ENCODE measurements at places on chromosomes 13 and 19.

- DNase-seq = no peak
Measured at GRCh38 chr19:10977742-10978092, 16.9 kb downstream of the SMARCA4 start.

GRCh38 chr13:111066544-111066943, 48.6 kb upstream of the ARHGEF7 start:
- no peak for DNase-seq

DNA sequence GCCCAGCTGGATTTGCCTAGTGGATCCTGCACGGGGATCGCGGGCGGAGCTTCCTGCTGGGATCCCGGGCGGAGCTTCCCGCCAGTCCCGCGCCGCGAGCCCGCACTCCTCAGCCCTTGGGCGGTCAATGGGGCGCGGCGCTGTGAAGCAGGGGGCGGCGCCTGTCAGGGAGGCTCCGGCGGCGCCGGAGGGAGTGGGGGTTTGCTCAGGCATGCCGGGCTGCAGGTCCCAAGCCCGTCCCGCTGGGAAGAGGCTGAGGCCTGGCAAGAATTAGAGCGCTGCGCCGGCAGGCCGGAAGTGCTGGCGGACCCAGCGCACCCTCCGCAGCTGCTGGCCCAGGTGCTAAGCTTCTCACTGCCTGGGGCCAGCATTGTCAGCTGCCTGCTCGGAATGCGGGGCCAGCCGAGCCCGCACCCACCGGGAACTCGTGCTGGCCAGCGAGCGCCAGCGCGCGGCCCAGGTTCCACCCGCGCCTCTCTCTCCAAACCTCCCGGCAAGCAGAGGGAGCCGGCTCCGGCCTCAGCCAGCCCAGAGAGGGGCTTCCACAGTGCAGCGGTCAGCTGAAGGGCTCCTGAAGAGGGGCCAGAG, 119.6 kb downstream of the PRR20E start:
- DNase-seq = no peak

DNA sequence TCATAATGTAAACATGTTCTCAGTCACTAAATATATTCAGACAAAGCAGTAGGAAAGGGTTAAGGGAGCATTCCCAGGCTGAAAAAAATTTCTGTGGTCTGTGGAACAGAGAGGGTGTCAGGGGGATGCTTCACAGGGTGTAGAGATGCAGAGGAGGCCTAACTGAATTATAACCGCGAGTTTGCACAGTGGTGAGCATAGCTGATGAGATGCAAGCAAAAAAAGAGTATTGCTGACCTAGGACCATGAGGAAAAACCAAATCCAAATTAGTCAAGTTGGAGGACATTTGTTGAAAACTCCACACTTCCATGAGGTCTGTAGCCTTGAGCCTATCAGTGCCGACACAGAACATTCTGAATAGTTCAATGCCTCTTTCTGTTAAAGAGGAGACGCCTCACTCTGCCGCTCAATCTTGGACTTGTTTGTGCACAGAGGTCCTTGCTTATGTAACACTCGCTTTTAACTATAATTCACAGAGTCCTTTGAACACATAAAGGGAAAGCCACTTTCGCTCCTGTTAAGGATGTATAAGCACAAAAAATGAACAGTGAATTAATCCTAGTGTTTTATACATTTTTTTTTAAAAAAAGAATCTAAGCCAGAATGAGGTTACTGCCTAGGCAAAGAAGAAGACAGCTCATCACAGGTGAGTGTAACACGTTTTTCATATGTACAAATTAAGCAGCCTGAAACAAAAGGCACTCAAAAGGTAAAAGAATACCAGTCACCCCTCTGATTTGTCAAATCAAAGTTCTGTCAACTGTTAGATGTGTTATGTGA, 25.8 kb upstream of the INTS6 start:
- DNase-seq = no peak

DNA sequence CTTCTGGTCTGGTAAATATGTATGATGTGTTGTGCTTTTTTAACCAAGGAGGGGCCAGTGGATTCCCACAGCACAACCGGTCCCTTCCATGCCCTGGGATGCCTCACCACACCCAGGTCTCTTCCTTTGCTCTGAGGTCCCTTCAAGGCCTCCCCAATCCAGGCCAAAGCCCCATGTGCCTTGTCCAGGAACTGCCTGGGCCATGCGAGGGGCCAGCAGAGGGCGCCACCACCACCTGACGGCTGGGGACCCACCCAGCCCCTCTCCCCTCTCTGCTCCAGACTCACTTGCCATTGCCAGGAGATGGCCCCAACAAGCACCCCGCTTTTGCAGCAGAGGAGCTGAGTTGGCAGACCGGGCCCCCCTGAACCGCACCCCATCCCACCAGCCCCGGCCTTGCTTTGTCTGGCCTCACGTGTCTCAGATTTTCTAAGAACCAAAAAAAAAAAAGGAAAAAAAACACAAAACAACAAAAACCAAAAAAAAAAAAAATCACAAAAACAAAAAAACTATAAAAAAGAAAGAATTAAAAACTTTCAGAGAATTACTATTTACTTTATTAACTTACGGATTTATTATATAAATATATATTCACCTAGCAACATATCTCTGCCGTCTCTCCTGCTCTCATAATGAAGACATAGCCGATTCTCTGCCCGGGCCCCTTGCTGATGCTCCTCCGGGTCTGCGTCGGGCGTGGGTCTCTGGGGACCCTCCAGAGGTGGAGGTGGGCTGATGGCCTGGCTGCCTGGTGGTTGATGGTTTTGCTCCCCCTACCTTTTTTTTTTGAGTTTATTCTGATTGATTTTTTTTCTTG, 14.4 kb downstream of the CAPN12 start:
- no peak for DNase-seq

- DNase-seq = no peak
Measured at GRCh38 chr19:57239982-57240310, 486 bp upstream of the ZNF805 start.

DNA sequence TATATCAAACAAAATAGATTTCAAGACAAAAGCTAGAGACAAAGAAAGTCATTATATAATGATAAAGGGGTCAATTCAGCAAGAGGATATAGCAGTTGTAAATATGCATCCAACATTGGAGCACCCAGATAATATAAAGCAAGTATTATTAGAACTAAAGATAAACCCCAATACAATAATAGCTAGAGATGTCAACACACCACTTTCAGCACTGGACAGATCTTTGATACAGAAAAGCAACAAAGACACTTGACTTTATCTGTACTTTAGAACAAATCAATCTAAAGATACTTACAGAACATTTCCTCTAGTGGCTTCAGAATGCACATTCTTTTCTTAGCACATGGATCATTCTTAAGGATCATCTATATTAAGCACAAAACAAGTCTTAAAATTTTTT, 59.1 kb upstream of the TEX29 start:
- no peak for DNase-seq

GRCh38 chr13:78192716-78193115, 274.1 kb upstream of the EDNRB start:
- no peak for DNase-seq

DNA sequence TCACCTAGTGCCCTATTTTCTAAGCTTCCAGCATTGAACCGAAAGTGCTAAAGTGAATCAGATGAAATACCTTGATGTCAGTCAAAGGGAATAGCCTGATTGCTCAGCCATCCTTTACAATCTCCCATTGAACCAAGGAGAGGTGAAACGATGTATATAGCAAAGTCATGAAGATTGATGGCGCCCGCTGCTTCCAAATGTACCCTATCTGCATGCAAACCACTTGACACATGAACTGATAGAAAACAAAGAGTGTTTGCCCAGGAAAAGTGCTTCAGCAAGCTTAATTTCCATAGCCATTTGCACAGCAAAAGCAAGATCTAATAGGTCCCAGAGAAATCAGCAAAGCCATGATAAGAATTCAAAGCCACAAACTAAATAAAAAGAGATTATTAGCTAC, 624.9 kb upstream of the PCDH9 start:
- no peak for DNase-seq

- no peak for DNase-seq
Measured at GRCh38 chr13:71962735-71963134, 95.7 kb upstream of the DACH1 start.

- no peak for DNase-seq
Measured at GRCh38 chr13:113121183-113121927, 1.2 kb upstream of the F10 start.

DNA sequence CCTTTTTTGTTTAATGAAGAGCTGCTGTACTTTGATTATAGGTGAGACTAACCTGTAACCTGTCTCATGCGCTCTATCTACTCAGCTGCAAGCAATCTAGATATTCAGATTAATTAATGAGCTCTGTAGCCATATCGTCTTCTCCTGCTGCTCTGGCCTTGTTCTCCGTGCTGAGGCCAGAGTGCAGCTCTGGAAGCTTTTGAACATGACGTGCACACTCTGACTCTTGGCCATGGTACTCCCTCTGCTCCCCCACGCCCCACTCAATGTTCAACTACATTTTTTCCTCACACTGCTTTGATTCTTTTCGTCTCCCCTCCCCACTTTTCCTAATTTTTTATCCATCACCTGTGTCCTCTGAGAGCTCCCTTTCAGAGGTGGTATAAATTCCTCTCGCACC, 751.8 kb downstream of the FGF9 start:
- DNase-seq = no peak

DNA sequence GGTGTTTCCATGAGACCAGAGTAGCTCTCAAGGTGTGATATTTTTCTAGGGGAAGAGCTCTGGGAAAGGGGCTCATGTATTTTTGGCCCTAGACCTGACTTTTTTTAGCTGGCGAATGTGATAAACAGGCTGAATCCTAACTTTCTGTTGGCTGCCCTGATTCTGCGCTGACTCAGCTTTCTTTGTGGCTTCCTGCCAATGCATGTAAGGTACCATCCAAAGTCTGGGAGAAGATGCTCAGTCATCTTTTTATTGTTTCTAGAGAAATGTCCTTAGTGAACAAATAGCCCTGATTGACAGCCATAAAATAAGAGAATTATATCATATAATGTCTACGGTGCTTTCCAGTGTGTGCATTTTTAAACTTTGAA, 113.6 kb upstream of the MBNL2 start:
- DNase-seq = no peak

DNA sequence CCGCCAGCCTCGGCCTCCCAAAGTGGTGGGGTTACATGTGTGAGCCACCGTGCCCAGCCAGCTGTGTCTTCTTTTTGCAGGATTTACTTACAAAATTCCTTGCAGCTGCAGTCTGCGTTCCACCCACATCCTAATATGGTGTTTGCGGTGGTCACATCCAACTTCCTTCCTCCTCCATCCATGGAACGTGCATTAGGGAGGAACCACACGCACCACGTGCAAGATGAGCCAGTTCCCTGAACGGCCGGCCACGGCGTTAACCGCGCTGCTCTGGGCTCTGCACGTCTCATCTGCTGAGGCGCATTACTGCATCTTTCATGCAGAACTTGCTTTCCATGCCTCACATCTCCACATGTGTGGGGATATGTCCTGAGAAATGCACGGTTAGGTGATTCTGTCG, 13.0 kb upstream of the SIGLEC11 start:
- no peak for DNase-seq

DNA sequence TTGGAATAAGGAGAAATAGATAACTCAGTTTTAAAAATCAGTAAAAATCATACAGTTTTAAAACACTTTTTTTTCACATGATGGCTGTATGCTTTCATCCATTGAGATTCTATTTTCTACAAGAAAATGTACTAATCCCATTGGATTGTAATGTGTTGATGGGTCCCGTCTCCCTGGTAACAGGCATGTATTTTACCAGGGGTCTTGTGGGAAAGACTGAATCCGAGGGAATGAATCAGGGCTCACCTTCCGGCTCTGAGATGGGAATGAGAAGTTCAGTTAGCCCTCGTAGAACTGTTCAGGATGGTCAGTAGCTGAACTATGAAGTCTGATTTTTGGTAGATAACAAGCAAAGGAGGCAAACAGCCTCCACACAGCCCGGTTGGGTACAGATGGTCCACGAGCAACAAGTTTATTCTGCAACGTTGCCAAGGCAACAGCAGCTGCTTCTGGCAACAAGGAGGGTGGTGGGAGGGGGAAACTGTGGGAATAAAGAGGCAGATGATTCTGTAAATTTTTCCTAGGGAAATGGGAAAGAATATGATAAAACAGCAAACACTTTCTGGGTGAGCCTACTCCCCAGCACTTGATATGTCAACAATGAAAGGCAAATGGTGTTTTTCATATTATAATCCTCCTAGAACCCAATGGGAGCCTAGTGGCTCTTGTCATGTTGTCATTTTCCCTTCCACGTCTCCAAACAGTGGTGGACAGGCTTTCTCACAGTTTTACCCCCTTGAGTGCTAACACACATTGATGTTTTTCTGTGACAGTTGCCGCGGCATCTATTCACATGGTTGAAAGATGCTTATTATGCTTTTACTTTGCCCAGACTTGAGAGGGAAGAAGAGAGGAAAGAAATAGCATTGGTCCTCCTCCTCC, 12.4 kb upstream of the SIAH3 start:
- no peak for DNase-seq

GRCh38 chr13:86087244-86087643, 288.0 kb upstream of the SLITRK6 start:
- no peak for DNase-seq

DNA sequence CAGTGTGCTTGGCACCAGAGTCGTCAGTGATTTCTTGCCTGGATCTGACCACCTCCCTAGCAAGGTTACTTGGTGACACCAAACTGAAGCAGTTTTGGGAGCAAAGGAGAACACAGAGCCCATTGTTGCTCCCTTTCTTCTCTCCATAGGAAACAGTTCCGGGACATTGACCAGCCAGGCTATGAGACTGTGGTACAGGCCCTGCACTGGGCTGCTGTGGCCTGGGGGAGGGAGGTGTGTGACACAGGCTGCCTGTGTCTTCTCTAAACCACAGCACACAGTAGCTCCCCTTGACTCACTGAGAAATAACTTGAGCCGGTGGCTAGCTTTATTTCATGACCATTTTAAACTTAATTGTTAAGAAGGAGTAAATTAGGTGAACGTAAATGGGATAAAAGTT, 214.8 kb upstream of the UBL3 start:
- no peak for DNase-seq

- DNase-seq = no peak
Measured at GRCh38 chr13:83085186-83085900, 796.9 kb downstream of the SLITRK1 start.

GRCh38 chr13:94173312-94173854, 306.1 kb downstream of the DCT start:
- no peak for DNase-seq

- no peak for DNase-seq
Measured at GRCh38 chr19:3669082-3669946, 31.0 kb downstream of the PIP5K1C start.

DNA sequence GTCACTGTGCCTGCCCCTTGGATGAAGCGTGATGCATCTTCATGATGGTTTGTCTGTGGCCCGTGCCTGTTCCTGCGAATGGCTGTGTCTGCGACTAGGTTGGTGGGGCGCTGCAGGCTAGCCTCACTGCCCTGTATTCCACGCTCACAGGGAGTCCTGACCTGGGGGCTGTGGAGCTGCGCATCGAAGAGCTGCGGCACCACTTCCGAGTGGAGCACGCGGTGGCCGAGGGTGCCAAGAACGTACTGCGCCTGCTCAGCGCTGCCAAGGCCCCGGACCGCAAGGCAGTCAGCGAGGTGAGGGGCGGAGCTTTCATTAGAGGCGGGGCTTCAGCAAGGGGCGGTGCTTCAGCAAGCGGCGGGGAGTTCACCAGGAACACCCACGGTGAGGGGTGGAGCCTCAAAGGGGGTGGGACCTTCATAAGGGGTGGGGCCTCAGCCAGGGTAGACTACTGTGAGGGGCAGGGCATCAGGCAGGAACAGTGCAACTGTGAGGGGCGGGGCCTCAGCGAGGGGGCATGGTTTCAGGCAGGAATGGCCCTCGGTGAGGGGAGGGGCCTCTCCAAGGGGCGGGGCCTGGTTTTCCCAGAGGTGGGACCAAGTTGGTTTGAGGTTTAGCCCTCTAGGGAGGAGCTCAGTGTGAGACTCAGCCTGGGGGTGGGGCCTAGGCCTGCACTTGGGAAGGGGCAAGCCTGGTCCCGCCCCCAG, 17.2 kb downstream of the PKN1 start:
- DNase-seq = no peak

Data from cortex of kidney (tissue), 1 donor.